ENCODE measurements at places on chromosomes 12 and 14. TPM values are rescaled to one million over a fixed set of nuclear protein-coding genes. Genes with fewer than 3 reads are reported as not detected.

Gene PMCH
- not detected for total RNA-seq

Gene PLD4
- not detected for total RNA-seq

Gene E2F7
- total RNA-seq = 29.4 TPM

Gene RAN
- 1,033 TPM for total RNA-seq

Gene TRPV4
- total RNA-seq = not detected

Gene NGB
- not detected for total RNA-seq

Gene SLC2A14
- total RNA-seq = 0.19 TPM

Gene HCAR1
- total RNA-seq = 0.37 TPM

Gene C12orf75
- total RNA-seq = 210 TPM

Gene STAT6
- 239 TPM for total RNA-seq

Gene PIANP
- total RNA-seq = not detected

Gene GNB3
- not detected for total RNA-seq

Gene NPFF
- not detected for total RNA-seq

Gene SMIM41
- not detected for total RNA-seq

Gene A2ML1
- total RNA-seq = not detected

Gene SIX1
- not detected for total RNA-seq

Gene DPPA3
- not detected for total RNA-seq

Gene CPNE8
- total RNA-seq = 4.2 TPM

Gene EPYC
- total RNA-seq = not detected

Gene OR6C3
- not detected for total RNA-seq

Gene ASPG
- not detected for total RNA-seq

Gene FAM186B
- total RNA-seq = 0.15 TPM

Gene TBK1
- total RNA-seq = 22.7 TPM

Gene ADSS1
- 1.2 TPM for total RNA-seq

Gene MAP3K9
- total RNA-seq = 4.8 TPM

Gene TEX22
- total RNA-seq = 2.8 TPM

Gene CDKN3
- 87.8 TPM for total RNA-seq

Gene ZNF740
- 44.1 TPM for total RNA-seq

Gene PTGDR
- total RNA-seq = 0.07 TPM

Gene RPL10L
- total RNA-seq = not detected

Gene RNASE7
- not detected for total RNA-seq

Gene VRK1
- 66.5 TPM for total RNA-seq

Gene ERG28
- total RNA-seq = 21.5 TPM

Gene ACOT6
- not detected for total RNA-seq

Gene ZNF891
- 3.1 TPM for total RNA-seq

Gene LGMN
- total RNA-seq = 4.7 TPM

Gene PSMA3
- total RNA-seq = 245 TPM

Gene LTB4R2
- 18.6 TPM for total RNA-seq

Gene CAPZA3
- not detected for total RNA-seq

Gene TAS2R31
- total RNA-seq = 1.6 TPM

Gene NRL
- 3.3 TPM for total RNA-seq

Gene P3H3
- total RNA-seq = 0.40 TPM

Gene SLC6A15
- not detected for total RNA-seq

Gene KRT82
- total RNA-seq = not detected

Gene GPR137C
- 0.60 TPM for total RNA-seq

Gene BDKRB1
- total RNA-seq = not detected

Gene DCN
- not detected for total RNA-seq

Gene ANG
- 0.89 TPM for total RNA-seq

Gene RDH5
- 25.8 TPM for total RNA-seq

Gene PLA2G1B
- total RNA-seq = not detected

Gene AQP5
- total RNA-seq = not detected

Gene M6PR
- 224 TPM for total RNA-seq

Gene ALDH1L2
- 0.10 TPM for total RNA-seq

Gene CACNA1C
- 0.15 TPM for total RNA-seq

Gene SLC39A2
- total RNA-seq = 0.25 TPM

Gene HVCN1
- 16.0 TPM for total RNA-seq

Gene NFATC4
- not detected for total RNA-seq

Measured in activated CD4-positive, alpha-beta T cell treated with anti-CD3 and anti-CD28 coated beads, Interleukin-2, amount 10 ng/mL, durations not matched to agents 7 days and 5 days (primary cell).